ENCODE measurements at places on chromosomes 4 and X.

- no peak for DNase-seq
Measured at GRCh38 chr4:184850018-184850417, 24.2 kb upstream of the ACSL1 start.

GRCh38 chr4:11495291-11495690 lies 66.6 kb upstream of the HS3ST1 start:
- no peak for DNase-seq

DNA sequence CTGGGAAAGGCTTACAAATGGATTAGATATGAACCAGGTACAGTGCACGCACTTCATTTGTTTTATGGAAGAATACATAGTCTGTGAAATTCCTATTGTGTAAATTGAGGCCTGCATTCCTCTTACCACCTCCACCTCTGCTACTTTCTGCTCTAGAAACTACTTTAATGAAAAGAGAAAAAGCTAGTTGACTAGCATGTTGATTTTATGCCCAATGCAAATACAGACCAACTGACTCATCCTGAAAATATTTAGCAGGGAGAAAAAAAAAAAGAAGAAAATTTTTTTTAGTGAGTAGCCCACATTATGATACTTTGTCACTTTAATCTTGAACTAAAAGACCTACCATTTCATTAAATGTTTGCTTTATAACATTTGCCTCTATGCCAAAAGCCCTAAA lies 41.2 kb downstream of the DCLK2 start:
- no peak for DNase-seq

- DNase-seq = no peak
Measured at GRCh38 chr4:173235050-173235449, 66.4 kb downstream of the GALNT7 start.

DNA sequence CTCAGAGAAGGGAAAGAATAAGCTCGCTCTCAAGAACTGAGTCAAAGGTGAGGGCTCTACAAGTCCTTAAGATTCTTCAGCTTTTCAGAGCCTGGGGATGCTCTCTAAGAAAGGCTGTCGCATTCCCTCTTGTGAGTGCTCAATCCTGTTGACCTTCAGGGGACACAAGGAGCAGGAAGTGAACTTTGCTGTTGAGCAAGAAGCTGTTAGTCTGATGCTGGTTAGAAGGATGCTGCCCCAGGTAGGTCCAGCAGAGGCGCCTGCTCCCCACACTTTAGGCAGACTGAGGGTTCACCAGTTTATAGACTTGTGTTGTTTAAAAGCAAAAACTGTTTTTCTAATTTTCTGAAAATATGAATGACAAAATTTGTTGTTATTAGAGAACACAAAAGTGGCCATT lies 125.4 kb upstream of the SPOCK3 start:
- no peak for DNase-seq

DNA sequence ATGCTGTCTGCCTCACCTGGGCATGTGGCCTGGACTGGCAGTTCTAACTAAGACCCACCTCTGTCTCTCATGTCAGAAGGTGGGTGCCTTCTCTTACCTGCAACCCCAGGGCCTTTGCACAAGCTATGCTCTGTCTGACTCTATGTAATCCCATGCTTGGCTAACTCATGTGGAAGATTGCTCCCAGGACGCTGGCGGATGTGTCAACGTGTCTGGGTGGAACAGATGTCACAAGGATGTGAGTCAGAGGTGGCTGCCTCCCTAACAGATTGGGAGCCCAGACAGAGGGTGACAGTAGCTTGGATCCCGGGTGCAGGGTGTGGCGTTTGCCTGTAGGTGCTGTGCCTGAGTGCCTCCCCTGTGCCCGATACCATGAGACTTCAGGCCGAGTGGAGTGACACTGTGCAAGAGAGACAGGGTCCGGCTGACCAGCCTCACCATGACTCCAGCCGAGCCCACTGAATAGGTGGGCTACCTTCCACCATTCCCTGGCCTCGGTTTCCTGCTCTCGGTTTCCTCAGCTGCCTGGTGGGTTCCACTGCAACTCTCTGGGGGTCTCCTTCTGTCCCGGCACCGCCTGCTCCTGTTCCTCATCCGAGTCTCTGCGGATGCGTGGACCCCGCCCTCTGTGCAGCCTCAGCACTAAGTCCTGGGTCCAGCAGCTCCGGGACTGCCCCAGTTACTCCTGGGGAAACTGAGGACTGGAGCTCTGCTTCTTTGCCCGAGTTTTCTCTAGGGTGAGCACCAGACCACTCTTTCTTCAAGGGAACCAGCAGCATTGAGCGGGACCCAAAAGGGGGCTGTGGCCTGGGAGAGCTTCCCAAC lies 11.0 kb downstream of the SH3BP2 start:
- DNase-seq = no peak

DNA sequence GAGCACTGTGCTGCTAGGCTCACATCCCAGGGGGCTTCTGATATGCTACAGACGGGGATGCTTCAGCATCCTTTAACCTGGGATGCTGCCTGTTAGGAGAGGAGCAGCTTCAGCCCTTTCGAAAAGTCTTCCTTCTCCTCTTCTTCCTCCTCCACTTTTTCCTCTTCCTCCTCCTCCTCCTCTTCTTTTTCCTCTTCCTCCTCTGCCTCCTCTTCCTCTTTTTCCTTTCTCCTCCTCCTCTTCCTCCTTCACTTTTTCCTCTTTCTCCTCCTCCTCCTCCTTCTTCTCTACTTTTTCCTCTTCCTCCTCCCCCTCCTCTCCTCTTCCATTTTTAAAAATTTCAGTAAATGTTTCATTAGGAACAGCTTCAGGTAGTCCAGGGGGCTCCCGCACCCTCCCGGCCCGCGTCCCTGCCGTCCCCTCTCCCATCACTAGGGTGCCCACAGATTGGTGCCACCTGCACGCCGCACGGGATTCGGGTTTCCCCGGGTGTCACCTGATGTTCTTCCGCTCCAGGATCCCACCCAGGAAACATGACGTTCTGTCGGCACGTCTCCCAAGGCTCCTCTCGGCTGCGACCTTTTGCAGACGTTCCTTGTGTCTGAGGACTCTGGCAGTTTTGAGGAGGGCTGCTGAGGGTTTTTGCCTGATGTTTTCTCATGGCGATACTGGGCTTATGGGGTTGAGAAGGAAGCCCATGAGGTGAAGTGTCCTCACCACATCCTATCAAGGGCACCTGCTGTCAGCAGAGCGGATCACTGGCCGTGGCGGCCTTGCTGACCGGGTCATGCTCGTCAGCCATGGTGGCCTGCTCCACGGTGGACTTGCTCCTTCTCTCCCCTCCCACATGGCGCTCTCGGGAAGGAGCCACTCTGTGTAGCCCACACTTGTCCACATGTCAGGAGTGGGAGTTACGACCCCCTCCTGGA lies 83.4 kb upstream of the AFAP1 start:
- no peak for DNase-seq

DNA sequence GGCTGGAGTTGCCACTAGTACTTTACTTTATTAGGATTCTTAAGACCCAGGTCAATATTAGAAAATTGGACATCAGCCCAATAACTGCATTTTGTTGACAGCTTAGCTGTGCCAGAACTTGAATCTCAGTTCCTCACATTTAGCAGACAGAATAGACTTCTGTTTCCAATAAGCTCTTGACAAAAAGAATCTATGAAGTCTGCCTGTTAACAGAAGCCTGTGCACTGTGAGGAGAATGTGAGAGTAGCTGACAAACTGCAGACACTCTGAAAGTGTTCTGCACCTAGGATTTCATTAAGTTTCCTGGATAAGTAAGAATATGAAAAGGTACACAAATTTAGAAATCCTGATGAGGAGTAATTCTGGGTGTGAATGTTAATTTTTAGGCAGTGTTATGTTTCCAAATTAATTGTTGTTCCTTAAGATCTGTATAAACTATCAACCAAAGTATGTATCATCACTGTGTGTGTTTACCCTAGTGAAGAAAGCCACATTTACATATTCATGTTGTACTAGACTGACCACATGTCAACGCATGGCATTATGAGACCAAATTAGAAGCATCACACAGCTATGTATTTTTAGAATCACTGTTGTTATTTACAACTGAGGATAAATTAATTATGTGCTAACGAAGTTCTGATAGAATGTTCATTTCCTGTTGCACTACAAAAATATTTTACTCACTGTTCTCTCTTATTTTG lies 756.4 kb upstream of the IGFBP7 start:
- no peak for DNase-seq

- DNase-seq = no peak
Measured at GRCh38 chrX:23504895-23505294, 162.4 kb upstream of the PRDX4 start.

GRCh38 chr4:37978248-37978924 lies 18.2 kb downstream of the PTTG2 start:
- DNase-seq = no peak

DNA sequence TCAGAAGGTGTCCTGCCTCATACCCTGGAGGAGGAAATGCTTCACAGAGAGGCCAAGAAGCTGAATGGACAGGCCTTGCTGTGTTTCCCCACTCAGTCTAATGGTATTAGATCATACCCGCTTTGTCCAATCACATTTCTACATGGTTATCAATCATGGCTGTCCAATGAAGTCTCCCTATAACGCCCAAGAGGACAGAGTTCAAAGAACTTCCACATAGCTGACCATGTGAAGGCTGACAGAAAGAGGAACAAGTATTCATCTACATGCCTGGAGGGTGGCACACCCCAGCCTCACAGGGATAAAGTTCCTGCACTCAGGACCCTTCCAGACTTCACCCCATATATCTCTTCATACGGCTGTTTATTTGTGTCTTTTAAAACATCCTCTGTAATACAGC lies 123.4 kb downstream of the MANBA start:
- DNase-seq = no peak

GRCh38 chrX:10152086-10152485 lies 4.7 kb upstream of the CLCN4 start:
- DNase-seq = no peak

Data from NCI-H1092 treated with DMSO at 0.1 percent for 48 hours (cell line).